ENCODE measurements at places on chromosomes 6 and 20.

DNA sequence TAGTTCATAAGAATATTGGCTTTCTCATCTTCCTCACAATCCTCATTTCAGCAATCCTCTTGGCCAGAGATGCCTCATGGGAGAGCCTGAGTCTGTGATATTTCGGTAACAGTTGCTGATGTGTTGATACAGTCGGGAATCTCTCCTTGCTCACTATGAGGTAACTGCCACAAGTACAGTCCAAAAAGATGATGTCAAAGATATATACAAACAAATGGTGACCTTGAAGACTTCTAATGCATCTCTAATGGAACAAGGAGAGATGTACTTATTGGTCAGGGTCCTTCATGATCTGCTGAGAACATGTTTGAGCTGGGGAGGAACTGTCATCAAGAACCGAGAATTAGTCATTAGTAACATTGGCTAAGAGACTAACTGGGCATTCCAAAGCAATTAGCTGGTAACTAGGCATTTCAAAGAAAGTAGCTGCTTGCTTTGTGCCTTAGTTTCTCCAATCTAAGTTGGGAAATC is 56.1 kb downstream of the FILIP1 start:
- no peak overlapping the region for H3K4me3 ChIP-seq
- no peaks in the 10 kb centered on the region for H3K27me3 ChIP-seq
- peaks cover 53% of the 10 kb centered on the region for H3K4me1 ChIP-seq

GRCh38 chr6:166779963-166780683 is 153.1 kb upstream of the RPS6KA2 start:
- H3K36me3 ChIP-seq = no peaks in the 10 kb centered on the region
- H3K4me3 ChIP-seq = no peak overlapping the region
- peaks cover 11% of the 10 kb centered on the region for H3K27me3 ChIP-seq
- H3K27ac ChIP-seq = no peak overlapping the region
- DNase-seq = peak; percentile 34

GRCh38 chr20:44516491-44516890 is 5.4 kb downstream of the SERINC3 start:
- DNase-seq = no peak
- peaks cover 5% of the 10 kb centered on the region for H3K36me3 ChIP-seq
- no peak overlapping the region for H3K27ac ChIP-seq
- peaks cover 22% of the 10 kb centered on the region for H3K4me1 ChIP-seq
- no peak overlapping the region for H3K4me3 ChIP-seq

DNA sequence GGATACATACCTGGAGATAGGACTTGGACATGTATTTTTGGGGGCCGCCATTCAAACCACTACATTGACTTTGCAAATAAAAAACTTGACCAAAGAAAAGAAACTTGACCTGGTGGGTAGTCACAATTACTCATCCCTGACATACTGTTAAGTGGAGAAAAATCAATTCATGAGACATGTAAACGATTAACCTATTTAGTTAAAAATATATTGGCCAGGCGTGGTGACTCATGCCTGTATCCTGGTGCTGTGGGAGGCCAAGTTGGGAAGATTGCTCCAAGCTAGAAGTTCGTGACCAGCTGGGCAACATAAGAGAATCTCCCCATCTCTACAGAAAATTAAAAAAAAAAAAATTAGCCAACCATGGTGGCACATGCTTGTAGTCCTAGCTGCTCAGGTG is 2.5 kb upstream of the SRSF12 start:
- no peak overlapping the region for H3K4me3 ChIP-seq
- H3K4me1 ChIP-seq = peaks cover 11% of the 10 kb centered on the region
- H3K27ac ChIP-seq = no peak overlapping the region
- DNase-seq = no peak
- no peaks in the 10 kb centered on the region for H3K27me3 ChIP-seq

DNA sequence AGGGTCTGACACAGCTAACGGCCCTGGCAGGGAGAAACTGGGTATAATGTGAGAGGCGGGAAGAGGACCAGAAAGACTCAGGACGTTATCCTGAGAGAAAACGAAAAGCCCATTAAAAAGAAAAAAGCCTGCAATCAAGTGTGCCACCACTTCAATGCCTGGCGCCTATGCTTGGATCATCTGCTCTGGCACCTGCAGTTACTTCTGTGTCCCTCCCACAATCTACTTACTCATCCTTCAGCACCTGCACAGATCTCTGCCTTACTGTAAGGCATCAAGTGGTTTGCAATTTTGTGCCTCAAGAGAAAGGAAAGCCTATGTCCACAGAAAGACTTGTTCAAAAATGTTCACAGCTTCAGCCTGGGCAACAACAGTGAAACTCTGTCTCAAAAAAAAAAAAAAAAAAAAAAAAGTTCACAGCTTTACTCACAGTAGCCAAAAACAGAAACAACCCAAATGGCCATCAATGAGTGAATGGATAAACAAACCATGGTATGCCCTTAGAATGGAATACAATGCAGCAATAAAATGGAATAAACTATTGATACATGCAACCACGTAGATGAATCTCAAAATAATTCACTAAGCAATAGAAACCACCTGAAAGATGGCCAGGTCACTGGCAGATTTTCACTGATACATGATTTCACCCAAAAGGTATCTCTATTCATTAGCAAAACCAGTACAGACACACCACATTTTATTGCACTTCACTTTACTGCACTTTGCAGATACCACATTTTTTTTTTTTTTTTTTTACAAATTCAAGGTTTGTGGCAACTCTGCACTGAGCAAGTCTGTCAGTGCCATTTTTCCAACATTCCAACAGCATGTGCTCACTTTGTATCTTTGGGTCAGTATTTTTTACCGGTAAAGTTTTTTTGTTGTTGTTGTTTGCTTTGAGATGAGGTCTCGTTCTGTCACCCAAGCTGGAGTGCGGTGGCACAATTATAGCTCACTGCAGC is 48.6 kb downstream of the ABHD12 start:
- H3K27ac ChIP-seq = no peak overlapping the region
- no peaks in the 10 kb centered on the region for H3K27me3 ChIP-seq
- H3K4me1 ChIP-seq = peaks cover 16% of the 10 kb centered on the region
- no peak overlapping the region for H3K4me3 ChIP-seq
- DNase-seq = no peak

GRCh38 chr20:30811885-30812671 is 445.4 kb upstream of the DEFB115 start:
- H3K4me3 ChIP-seq = no peak overlapping the region
- H3K27me3 ChIP-seq = no peaks in the 10 kb centered on the region
- H3K4me1 ChIP-seq = no peaks in the 10 kb centered on the region
- no peak for DNase-seq

GRCh38 chr6:150894935-150895552 is 29.5 kb downstream of the MTHFD1L start:
- DNase-seq = no peak
- H3K4me3 ChIP-seq = no peak overlapping the region
- peaks cover 50% of the 10 kb centered on the region for H3K4me1 ChIP-seq
- H3K27ac ChIP-seq = peak overlapping the region; percentile 85
- H3K36me3 ChIP-seq = peaks cover 6% of the 10 kb centered on the region

- H3K36me3 ChIP-seq = no peaks in the 10 kb centered on the region
- H3K4me1 ChIP-seq = peaks cover 16% of the 10 kb centered on the region
- H3K27ac ChIP-seq = no peak overlapping the region
- no peaks in the 10 kb centered on the region for H3K27me3 ChIP-seq
- no peak for DNase-seq
These were observed 399.9 kb upstream of the HSF2 start for GRCh38 chr6:121999456-122000065.

- H3K27ac ChIP-seq = no peak overlapping the region
- DNase-seq = no peak
- no peaks in the 10 kb centered on the region for H3K36me3 ChIP-seq
- H3K4me3 ChIP-seq = no peak overlapping the region
These were observed 285.1 kb upstream of the ID4 start for GRCh38 chr6:19552076-19552475.

DNA sequence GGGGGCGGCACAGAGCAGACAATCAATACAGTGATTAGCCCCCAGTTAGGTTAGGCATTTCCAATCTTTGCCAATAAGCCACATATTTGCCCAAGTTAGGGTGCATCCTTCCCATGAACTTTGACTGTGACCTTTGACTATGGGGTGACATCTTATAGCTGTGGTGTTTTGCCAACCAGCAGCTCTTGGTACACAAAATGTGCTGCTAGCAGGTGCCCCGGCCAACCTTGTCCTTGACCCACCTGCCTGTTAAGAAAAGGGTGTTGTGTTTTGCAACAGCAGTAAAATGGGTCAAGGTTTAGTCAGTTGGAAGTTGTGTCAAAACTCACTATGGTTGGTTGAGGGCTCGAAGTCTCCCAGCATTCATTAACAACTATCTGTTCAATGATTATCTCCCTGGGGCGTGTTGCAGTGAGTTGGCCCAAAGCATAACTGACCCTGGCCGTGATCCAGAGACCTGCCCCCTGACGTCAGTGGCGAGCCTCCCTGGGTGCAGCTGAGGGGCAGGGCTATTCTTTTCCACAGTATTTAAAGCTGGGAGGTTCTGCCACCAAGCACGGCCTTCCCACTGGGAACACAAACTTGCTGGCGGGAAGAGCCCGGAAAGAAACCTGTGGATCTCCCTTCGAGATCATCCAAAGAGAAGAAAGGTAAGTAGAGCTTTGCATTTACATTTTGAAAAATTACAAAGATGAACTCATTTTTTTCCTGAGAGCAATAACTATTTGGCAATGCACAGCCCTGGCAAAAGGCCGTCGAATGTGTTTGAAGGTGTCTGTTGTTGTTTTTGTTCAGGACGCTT is at the start of gene PCK1:
Gene PCK1 (plus strand): TSS at position 557 of the 802 bp plus-strand sequence. CDS start 302 bp downstream, outside the sequence.
- peaks cover 99% of the 10 kb centered on the region for H3K27me3 ChIP-seq
- peaks cover 3% of the 10 kb centered on the region for H3K4me1 ChIP-seq
- H3K4me3 ChIP-seq = no peak within 1 kb of the TSS

- peak overlapping the region; percentile 99 for H3K27ac ChIP-seq
- peaks cover 51% of the 10 kb centered on the region for H3K4me1 ChIP-seq
- H3K27me3 ChIP-seq = no peaks in the 10 kb centered on the region
- H3K4me3 ChIP-seq = peak overlapping the region; percentile 52
These were observed 29.6 kb upstream of the MRGBP start for GRCh38 chr20:62766716-62767115.

GRCh38 chr6:43926634-43927531 is 156.9 kb downstream of the VEGFA start:
- H3K27ac ChIP-seq = no peak overlapping the region
- H3K4me1 ChIP-seq = peaks cover 9% of the 10 kb centered on the region
- peaks cover 35% of the 10 kb centered on the region for H3K27me3 ChIP-seq
- no peaks in the 10 kb centered on the region for H3K36me3 ChIP-seq
- H3K4me3 ChIP-seq = no peak overlapping the region

- H3K36me3 ChIP-seq = peaks cover 25% of the 10 kb centered on the region
- H3K27ac ChIP-seq = no peak overlapping the region
- no peak overlapping the region for H3K4me3 ChIP-seq
- H3K27me3 ChIP-seq = no peaks in the 10 kb centered on the region
- DNase-seq = no peak
These were observed 30.8 kb downstream of the CD164 start for GRCh38 chr6:109351231-109352130.

GRCh38 chr6:1445650-1446330 is 56.4 kb downstream of the FOXF2 start:
- peaks cover 52% of the 10 kb centered on the region for H3K27me3 ChIP-seq
- no peak for DNase-seq
- no peak overlapping the region for H3K4me3 ChIP-seq
- no peaks in the 10 kb centered on the region for H3K36me3 ChIP-seq
- H3K4me1 ChIP-seq = no peaks in the 10 kb centered on the region

GRCh38 chr20:38620441-38620840 is 18.8 kb downstream of the ARHGAP40 start:
- H3K36me3 ChIP-seq = no peaks in the 10 kb centered on the region
- DNase-seq = no peak
- H3K27ac ChIP-seq = no peak overlapping the region
- H3K4me3 ChIP-seq = no peak overlapping the region
- peaks cover 28% of the 10 kb centered on the region for H3K27me3 ChIP-seq
- H3K4me1 ChIP-seq = no peaks in the 10 kb centered on the region

DNA sequence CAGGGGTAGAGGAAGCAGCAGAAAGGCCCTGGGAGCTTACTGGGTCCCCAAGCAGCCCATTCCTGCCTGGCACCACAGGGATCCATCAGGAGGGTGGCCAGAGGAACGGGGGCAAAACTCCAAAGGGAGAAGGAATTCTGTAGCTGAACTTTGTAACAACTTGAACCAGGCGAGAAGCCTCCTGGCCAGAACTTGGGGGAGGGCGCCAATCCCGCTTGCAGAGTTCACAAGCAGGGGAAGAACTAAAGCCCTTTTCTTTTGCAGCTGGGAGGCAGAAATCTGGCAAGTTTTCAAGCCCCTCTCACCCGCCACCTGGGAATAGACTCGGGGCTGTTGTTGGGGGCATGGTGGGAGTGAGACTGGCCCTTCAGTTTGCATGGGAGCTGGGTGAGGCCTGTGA is 189.1 kb downstream of the PHF3 start:
- H3K27ac ChIP-seq = no peak overlapping the region
- peaks cover 3% of the 10 kb centered on the region for H3K4me1 ChIP-seq
- H3K36me3 ChIP-seq = no peaks in the 10 kb centered on the region
- no peak for DNase-seq

DNA sequence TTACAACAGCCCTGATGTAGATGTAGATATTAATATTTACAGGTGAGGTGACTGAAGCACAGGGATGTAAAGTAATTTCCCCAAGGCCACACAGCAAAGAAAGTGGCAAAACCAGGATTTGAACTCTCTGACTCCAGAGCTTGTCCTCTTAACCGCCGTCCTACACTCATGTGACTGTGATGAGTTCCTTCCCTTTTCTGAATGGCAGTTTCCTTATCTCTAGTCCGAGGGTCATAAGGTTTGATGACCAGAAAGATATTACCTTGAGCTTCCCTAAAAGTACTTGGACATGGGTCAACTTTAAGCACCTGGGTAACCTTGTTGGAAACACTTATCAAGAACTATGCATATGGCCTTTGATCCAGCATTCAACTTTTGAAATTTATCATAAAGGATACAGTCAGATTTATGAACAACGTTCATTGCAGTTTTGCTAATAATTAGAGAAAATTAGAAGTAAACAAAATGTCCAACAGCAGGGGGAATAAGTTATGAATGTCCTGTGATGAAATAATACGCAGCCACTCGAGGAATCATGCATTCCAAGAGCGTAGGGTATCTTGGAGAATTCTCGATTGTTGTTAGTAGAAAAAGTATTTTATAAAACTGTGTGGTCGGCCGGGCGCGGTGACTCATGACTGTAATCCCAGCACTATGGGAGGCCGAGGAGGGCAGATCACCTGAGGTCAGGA is 2.3 kb upstream of the TLDC2 start:
- H3K27ac ChIP-seq = no peak overlapping the region
- H3K4me3 ChIP-seq = no peak overlapping the region
- H3K4me1 ChIP-seq = peaks cover 2% of the 10 kb centered on the region
- no peaks in the 10 kb centered on the region for H3K27me3 ChIP-seq

- no peak overlapping the region for H3K27ac ChIP-seq
- peaks cover 5% of the 10 kb centered on the region for H3K4me1 ChIP-seq
- H3K36me3 ChIP-seq = no peaks in the 10 kb centered on the region
- DNase-seq = no peak
- no peak overlapping the region for H3K4me3 ChIP-seq
These were observed 29.2 kb upstream of the DSP start for GRCh38 chr6:7512320-7512719.

GRCh38 chr6:36079601-36080000 is 50.7 kb upstream of the MAPK13 start:
- no peaks in the 10 kb centered on the region for H3K27me3 ChIP-seq
- H3K4me3 ChIP-seq = no peak overlapping the region
- H3K27ac ChIP-seq = no peak overlapping the region
